ENCODE measurements at places on chromosomes 2 and 18.

DNA sequence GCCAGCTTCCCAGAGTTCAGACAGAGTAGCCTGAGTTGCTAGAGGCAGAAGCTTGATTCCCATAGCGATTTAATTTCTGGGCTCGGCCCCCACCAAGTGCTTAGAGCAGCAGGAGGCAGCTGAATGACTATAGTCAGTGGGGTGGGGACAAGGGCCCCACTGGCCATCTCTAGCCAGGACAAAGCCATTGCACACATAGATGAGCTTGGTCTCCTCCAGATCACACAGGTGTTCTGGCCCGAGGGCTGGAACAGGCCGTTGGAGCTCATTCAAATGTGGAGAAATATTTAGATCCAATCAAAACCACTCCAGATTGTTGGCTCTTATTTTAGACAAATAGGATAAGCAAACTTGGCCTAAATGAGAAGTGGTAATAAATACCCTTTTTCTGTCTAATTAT lies 287.3 kb upstream of the NCKAP5 start:
- DNase-seq: no peak

- DNase-seq: no peak
Measured at GRCh38 chr2:14137643-14138042, 494.9 kb upstream of the LRATD1 start.

DNA sequence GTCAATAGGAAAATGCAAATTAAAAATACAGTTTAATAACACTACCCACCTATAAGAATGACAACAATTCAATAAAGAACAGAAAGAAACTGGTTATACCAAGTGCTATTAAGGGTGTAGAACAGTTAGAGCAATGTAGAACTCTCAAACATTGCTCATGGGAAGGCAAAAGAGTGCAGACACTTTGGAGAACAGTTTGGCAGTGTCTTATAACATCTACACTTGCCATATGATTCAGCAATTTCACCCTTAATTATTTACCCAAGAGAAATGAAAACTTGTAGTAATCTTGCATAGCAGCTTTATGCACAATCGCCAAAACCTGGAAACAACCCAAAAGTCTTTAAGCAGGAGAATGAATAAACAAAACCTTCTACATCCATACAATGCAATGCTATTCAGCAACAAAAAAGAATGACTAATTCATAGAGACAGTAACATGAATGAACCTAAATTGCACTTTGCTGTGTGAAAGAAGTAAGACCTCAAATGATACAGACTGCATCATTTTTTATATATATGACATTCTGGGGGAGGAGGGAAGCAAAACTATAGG lies 455.2 kb downstream of the THSD7B start:
- DNase-seq: no peak

DNA sequence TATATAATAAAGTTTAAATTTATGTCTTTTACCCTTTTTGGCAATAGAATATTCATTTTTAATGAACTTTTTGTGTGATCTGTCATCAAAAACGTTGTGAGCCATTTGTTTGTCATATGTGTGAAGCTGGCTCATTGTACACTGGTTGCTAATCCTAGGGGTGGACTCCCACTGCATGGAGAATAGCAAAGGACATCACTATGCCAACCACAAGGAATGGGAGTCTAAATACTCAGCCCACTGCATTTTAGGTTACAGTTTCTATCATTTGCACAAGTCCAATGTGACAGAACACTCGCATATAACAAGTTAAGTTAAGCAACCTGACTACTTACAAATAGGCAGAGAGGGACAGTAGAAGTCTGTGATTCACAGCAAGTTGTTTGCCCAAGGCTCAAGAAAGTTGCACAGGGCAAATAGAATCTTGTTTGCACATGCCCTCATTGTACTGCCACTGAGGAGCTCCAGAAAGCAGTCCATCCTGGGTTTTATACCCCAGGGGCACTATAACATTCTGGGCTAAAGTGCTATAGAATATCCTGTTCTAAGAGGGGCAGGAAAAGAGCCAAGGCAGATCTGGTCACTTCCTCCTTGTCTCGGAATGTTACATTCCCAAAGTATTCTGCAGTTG lies 545.9 kb upstream of the GCFC2 start:
- no peak for DNase-seq

DNA sequence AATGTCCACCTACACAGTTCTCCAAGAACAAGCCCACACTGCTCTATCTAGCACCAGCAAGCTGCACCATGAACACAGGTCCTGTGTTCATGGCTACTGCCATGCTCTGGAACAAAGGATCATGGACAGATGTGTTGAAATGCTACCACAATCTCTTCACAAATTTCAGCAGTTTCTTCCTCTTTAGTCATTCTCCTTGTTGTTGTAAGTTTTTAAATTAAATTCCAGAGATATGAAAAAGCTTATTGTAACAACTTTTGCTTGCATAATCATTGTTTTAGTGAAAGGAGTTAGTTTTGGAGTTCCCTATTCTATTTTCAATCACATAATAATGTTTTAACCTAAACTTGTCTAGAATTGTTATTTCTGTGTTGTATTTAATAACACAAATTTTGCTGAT lies 17.2 kb upstream of the NAPG start:
- no peak for DNase-seq

GRCh38 chr18:79197531-79197930 lies 128.3 kb downstream of the ATP9B start:
- DNase-seq: no peak

DNA sequence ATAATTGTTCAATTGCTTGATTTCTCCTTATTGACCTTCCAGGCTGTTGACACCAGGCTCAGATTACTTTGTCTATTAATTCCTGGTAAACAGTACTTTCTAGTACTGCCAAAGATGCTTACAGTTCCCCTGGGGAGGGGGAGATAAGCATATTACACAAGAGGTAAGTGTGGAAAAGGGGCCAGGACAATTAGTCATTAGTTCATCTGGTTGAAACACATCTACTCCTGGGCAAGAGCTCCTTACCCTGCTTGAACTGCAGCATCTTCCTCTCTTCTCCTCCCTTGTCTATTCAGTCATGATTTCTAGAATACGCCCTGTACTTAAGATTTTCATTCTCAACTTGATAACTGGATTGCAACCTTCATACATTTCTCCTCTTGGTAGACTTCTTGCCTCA lies 10.4 kb upstream of the SPATS2L start:
- DNase-seq: no peak

- DNase-seq: no peak
Measured at GRCh38 chr18:240175-240574, 27.7 kb downstream of the THOC1 start.

All from GM10248 (cell line).